ENCODE measurements at places on chromosomes 2 and 18.

- DNase-seq: no peak
Observed at GRCh38 chr2:158779621-158780020, 15.5 kb upstream of the DAPL1 start.

- DNase-seq: no peak
Observed at GRCh38 chr18:74533666-74534065, 634 bp upstream of the CNDP1 start.

DNA sequence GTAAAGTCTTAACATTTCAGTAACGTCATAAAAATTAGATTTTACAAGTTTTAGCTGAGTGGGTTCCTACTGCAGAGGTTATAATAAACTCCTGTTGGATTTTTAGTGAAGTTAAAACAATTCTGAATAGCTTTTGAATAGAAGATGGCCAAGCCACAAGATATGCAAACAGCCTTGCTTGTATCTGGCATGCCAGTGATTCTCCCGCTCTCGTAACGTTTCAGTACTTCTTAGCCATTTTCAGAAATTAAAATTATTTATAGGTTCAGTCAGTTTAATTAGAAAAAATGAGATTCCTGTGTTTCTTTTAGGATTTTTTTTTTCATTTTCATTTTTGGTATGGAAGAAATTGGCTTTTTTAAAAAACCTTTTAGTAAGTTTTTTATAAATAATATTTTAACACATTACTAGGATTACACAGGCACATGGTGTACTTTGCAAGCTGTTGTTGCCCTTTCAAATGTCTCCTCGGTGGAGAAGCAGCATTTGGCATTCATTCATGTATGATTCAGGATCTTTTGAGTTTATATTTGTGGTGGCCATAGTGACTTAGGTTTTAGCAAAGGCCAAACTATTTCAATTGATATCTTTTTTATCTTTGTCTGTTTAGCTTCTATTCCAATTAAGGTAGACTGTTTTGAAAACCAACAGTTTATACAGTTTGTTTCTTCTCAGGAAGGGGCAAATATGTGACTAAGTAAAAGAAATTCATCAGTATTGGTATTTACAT lies 30.6 kb upstream of the RND3 start:
- DNase-seq: no peak

DNA sequence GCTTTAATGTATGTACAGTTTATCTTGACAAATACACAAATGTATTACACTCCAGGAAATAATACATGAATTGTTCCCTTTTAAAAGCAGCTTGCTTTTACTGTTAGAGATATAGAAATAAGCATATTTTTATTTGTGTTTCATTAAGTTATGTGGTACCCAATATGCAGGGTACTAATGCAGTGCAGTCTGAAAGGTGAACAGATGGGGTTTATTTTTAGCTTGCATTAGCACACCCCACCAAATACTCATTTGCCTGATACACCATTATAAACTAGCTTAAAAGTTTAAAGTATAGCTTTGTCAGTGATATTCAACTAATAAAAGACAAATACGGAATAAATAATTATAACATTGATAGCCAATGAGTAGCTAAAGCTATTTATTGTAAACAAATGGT lies 394.7 kb upstream of the ZNF804A start:
- DNase-seq: no peak

- no peak for DNase-seq
Observed at GRCh38 chr2:230840301-230840700, 24.4 kb upstream of the ITM2C start.

GRCh38 chr2:223586261-223586660 lies 15.9 kb downstream of the SCG2 start:
- peak; percentile 6 for DNase-seq

DNA sequence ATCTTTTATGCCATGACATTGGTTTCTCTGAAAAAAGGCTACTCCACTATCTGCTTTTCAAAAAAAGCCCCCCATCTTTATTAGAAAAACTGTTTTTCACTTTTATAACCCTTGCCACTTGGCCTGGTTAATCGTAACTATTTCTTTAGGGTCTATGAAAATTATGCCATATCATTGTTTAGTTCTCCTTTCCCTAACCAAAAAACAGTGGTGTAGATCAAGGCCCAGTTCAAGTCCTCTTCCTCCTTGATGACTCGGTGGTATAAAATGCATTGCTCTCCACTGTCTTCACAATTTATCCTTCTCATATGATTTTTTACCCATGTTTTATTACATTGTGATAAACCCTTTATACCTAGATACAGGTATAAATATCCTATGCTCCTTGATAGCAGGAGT lies 205.5 kb downstream of the ZNF521 start:
- no peak for DNase-seq

GRCh38 chr2:240898731-240899467 lies 2.9 kb upstream of the MAB21L4 start:
- no peak for DNase-seq

GRCh38 chr2:38074058-38074763 lies 1.7 kb downstream of the CYP1B1 start:
- no peak for DNase-seq

DNA sequence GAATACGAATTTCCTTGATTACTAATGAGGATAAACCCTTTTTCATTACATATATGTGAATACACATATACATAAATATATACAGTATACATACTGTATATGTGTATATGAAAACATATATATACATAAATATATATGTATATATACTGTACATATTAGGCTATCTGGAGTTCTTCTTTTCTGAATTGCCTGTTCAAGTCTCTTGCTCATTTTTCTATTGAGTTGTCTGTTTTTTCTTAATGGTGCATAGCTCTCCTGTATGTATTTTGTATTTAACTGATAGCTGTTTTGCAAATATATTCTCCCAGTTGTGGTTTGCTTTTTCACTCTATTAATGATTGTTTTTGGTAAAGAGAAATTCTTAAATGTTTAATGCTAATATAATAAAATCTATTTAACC lies 8.9 kb upstream of the GCFC2 start:
- no peak for DNase-seq

GRCh38 chr2:170076189-170076588 lies 101.8 kb upstream of the MYO3B start:
- no peak for DNase-seq

DNA sequence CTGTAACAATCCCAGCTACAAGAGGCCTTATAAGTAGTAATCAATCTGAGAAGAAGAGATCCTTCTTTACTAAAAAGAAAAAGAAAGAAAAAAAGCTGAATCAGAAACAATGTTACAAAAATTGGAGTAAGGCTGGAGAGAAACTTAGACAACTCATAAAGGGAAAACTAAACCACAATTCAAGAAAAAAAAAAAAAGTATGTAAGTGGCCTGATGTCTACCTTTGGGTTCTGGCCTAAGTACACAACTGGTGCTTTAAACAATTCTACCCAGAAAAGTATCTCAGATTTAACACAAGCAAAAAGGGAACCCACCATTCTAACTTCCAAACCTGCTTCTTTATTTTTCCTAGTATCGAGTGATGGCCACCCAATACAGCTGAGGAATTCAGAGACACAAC lies 45.3 kb downstream of the ZNF521 start:
- DNase-seq: no peak

- DNase-seq: no peak
Observed at GRCh38 chr2:239378021-239378917, 22.6 kb downstream of the HDAC4 start.

DNA sequence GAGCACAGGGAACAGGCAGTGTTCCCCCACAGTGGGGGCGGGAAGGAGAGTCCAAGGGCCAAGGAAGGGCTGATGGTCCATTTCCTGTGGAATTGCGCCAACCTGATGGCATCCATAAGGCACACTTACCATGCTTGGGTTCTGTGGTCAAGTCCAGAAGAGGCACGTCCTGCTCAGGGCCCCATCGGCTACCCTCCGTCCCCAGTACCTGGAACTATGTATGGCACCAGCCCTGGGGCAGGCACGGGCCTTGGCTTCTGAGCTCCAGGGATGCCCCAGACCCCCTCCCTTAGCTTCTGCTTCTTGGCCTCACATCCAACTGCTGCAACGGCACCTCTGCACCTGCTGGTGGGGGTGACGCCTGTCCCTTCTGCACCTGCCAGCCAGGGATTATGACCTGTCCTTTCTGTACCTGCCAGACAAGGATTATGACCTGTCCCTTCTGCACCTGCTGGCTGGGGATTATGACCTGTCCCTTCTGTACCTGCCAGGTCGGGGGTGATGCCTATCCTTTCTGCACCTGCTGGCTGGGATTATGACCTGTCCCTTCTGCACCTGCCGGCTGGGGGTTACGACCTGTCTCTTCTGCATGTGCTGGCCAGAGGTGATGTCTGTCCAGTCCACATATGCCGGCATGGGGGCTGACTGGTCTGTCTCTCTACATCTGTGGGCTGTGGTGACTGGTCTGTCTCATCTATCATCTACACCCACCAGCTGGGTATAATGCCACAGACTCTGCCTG lies 45.4 kb upstream of the SNTG2 start:
- peak; percentile 68 for DNase-seq

GRCh38 chr18:11860594-11861450 lies 9.6 kb downstream of the CHMP1B start:
- DNase-seq: no peak

GRCh38 chr18:74289137-74289536 lies 2.6 kb downstream of the CYB5A start:
- no peak for DNase-seq

- DNase-seq: no peak
Observed at GRCh38 chr2:142874293-142874814, 3.1 kb upstream of the KYNU start.

DNA sequence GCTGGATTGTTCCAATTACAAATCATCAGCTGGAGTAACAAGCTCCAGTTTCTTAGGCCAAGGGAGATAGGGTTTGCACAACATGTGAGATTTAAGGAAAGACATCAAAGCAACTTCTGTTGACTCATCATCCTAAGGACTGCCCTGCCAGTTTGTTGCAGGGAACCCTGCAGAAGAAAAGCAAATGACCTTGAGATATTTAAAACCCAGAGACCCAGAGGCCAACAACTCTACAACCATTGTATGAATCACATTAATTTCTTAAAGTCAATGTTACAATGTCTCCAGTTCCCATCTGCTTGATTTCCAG lies 491.8 kb upstream of the ACVR2A start:
- DNase-seq: no peak

GRCh38 chr2:169159686-169160085 lies 90.3 kb downstream of the DHRS9 start:
- DNase-seq: no peak

DNA sequence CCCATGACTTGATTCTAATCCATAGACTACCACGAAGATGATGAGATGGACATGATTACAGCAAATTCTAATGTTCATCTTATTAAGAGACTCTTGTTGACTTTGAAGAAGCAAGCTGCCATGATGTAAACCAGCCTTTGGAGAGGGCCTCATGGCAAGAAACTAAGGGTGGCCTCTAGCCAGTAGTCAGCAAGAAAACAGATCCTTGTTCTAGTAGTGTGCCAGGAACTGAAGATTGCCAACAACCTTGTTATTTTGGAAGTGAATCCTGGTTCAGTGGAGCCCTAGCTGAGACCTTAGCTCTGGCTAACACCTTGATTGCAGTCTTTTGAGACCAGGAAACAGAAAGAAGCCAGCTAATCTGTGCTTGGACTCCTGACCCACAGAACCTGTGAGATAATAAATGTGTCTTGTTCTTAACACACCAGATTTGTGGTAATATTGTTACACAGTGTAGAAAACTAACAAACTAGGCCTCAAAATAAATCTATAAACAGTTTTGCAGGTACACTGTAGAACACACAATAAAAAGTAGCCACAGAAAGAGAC lies 10.0 kb downstream of the PHOSPHO2 start:
- DNase-seq: no peak

- no peak for DNase-seq
Observed at GRCh38 chr2:23617167-23617810, 232.3 kb downstream of the KLHL29 start.

GRCh38 chr2:175571078-175571653 lies 389.7 kb upstream of the ATP5MC3 start:
- DNase-seq: no peak

DNA sequence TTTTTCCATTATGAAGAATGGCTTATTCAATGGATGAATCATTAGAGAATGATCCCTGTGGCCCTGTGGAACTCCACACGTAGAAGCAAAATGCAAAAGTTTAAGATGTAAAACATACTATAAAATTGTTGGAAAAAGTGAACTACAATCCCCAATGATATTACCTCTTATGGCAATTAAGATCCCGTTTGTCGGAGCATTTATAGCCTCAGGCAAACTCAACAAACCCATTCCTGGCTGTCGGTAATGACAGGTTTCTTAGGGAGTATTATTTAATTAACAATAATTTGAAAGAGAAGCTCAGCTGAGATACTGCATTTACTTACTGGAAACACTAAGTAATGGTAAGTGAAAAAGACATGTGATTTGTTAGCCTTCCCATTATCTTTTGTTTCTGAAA lies 138.3 kb downstream of the CDH20 start:
- no peak for DNase-seq

- no peak for DNase-seq
Observed at GRCh38 chr2:128069769-128070168, 21.2 kb upstream of the UGGT1 start.

GRCh38 chr18:41936471-41937134 lies 18.4 kb upstream of the PIK3C3 start:
- DNase-seq: no peak

- DNase-seq: no peak
Observed at GRCh38 chr18:67862069-67862468, 345.5 kb upstream of the DSEL start.

- no peak for DNase-seq
Observed at GRCh38 chr2:169738566-169739229, 5.1 kb downstream of the KLHL23 start.

DNA sequence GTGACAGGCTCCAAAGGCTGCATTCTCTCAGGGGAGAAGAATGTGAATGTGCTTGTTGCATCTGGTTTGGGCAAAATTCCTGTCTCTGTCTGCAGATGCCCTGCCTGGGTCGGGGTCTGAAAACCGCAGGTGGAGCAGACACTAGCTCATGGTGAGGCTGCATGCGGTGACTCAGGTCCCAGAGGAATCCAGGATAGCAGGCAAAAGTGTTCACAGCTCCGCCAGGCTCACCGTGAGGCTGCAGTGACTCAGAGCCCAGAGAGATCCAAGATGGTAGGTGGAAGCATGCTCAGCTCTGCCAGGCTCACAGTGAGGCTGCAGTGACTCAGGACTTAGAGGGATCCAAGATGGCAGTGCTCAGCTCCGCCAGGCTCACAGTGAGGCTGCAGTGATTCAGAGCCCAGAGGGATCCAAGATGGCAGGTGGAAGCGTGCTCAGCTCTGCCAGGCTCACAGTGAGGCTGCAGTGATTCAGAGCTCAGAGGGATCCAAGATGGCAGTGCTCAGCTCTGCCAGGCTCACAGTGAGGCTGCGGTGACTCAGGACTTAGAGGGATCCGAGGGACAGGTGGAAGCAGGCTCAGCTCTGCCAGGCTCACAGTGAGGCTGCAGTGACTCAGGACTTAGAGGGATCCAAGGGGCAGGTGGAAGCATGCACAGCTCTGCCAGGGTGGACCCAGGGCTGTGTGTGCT lies 200.5 kb downstream of the ACKR3 start:
- no peak for DNase-seq

GRCh38 chr2:205527801-205528200 lies 154.5 kb upstream of the NRP2 start:
- DNase-seq: no peak

DNA sequence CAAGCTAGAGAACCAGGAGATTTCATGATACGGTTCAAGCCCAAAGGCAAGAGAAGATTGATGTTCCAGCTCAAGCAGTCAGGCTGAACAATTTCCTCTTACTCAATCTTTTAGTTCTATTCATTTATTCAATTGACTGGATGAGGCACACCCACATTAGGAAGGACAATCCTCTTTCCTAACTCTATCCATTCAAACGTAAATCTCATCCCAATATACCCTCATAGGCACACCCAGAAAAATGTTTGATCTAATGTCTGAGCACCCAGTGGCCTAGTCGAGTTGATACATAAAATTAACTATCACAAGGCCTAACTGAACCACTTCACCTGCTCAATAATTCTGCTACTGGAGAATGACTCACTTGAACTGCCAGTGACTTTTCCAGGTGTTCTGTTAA lies 180.7 kb downstream of the RAD51AP2 start:
- no peak for DNase-seq
